ENCODE measurements at places on chromosomes 1 and 21.
A peak's percentile ranks its signal among the peaks of the same experiment; 100 is the strongest.

DNA sequence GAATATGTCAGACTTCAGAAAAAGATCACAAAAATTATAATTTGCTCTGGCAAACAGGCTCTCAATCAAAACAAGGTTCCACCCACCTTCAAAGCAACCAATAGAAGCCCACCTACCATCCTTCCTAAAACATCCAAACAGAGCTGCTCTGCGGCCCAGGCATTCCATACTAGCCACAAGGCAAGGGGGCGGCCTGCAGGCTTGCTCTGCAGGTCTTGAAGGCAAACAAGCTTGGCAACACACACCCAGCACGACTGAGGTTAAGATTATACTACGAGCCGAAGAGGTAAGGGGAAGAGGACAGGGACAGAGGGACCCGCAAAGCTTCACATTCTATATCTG is 207.3 kb downstream of the SLC45A1 start:
- peak; percentile 39 for DNase-seq

DNA sequence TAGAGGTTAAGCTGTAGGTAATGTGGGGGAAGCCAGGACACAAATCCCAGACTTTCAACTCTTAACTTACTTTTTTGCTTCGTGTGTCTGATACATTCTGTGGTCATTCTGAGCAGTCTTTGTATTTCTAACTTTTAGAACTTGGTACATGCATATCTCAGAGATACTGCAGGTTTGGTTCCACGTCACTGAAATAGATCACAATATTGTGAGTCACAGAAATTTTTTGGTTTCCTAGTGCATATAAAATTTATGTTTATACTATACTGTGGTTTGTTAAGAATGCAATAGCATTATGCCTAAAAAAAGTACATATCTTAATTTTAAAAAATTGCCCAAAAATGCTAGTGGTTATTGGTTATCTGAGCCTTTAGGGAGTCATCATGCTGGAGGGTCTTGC is 3.2 kb downstream of the URB2 start:
- DNase-seq: no peak

DNA sequence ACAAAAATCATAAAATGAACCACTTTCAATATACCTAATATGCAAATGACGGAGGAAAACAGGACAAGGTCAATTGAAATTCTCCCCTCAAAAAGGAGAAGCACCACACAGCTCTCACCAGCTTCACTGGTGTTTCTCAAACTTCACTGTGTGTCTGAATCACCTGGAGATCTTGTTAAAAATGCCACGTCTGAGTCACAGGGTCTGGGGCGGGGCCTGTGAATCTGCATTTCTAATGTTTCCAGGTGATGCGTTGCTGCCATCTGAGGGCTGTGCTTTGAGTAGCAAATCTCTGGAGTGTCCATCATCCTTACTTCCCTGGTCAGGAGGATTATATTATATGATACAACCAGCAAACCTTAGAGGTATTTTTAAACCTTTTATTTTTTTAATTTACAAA is 9.0 kb downstream of the CLDN19 start:
- DNase-seq: no peak

- no peak for DNase-seq
Observed at GRCh38 chr1:67647814-67648358, 37.1 kb upstream of the GADD45A start.

DNA sequence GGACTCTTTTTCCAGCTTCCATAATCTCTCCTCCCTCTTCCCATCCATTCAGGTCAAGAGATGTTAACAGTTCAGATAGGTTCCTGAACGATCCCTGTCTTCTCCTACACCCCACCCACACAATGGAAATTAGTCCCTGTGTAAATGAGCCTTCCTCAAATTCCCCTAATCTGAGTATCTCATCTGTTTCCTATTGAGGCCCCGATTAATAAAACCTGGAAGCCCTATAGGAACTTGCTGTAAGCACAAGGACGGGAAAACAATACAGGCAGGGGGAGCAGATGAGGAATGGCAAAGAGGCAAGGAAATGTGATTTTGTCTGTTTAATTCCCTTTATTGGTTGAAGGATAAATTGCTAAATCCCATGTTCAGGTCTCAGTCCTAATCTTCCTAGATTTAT is 7.1 kb upstream of the GPX7 start:
- no peak for DNase-seq

GRCh38 chr1:153217744-153218416 is 496 bp downstream of the PRR9 start:
- no peak for DNase-seq

DNA sequence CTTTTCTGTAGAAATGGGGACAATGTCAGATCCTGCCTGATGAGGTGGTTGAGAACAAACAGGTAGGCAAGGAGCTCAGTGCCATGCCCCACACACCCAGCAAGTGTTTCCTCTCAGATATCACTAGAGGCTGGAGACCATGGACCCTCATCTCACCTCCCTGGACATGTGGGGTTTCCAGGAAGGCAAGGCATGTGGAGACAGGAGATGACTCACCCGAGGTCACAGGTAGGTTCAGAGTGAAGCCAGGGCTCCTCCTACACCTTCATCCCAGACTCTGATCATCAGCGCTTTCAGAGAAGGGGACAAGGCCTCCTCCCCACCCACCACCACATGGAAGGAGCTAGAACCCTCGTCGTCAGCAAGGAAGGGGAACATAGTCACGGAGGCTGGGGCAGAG is 69.2 kb downstream of the MATN1 start:
- no peak for DNase-seq

GRCh38 chr1:20322081-20322824 is 31.6 kb downstream of the VWA5B1 start:
- no peak for DNase-seq

- DNase-seq: no peak
Observed at GRCh38 chr1:185969028-185969427, 234.8 kb downstream of the HMCN1 start.

- DNase-seq: no peak
Observed at GRCh38 chr1:223543560-223543959, 121.9 kb downstream of the CAPN8 start.

DNA sequence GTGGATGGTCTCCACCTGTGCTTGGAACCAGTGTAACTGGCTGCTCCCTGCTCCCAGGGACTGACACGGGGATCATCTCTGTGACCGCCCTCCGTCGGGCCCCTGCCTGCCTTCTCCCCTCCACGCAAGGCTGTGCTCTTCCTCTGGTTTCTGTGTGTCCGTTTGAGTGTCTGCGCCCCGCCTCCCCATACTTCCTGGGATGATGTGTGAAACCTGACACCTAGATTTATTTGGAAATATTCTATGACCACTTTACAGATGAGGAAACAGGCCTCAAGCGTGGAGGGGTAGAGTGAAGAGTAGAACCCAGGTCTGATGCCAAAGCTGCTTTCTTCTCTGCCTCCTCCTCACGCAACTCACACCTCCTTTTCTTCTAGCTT is 24.3 kb downstream of the LDLRAP1 start:
- no peak for DNase-seq

GRCh38 chr1:236913371-236914037 is 90.7 kb downstream of the MT1HL1 start:
- DNase-seq: no peak

GRCh38 chr1:115718011-115718754 is 50.3 kb downstream of the CASQ2 start:
- no peak for DNase-seq

DNA sequence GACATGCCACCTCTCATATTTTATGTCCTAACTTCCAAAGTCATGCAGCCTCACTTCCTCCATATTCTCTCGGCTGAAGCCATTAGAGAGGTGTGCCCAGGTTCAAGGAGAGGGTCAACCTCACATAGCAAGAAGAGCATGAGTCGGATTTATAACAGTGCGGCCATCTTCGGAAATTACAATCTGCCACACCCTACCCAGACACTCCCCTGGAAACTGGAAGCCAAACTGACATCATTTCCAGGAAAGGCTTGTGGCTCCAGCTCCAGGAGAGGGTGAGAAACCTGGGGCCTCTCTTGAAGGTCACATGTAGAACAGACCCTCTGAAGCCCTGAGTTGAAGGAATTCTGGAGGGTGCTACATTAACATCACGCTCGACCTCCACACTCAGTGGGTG is 73.5 kb downstream of the RRAGC start:
- no peak for DNase-seq

DNA sequence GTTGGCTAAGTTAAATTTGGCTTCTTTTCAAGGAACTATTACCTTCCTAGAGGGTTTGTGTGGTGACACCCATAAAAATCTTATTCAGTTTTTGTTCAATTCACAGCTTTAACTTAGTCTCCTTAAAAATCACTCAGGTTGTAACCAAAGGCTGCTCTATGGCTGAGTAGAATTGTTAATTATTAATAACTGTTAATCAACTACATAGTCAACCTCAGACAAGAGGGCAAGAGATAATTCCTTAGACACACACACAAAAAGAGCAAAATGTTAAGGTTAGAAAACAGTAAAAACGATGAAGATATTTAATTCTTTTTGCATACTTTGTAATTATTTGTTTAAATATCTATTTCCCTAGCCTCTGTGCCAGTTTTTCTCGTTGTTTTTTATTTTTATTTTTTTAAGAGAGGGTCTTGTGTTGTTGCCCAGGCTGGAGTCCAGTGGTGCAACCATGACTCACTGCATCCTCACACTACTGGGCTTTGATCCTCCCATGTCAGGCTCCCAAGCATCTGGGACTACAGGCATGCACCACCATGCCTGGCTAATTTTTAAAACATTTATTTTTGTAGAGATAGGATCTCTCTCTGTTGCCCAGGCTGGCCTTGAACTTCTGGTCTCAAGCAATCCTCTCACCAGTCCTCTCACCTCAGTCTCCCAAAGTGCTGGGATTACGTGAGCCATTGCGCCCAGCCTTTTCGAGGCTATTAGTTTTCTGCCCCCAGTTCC is 215.2 kb downstream of the DISC1 start:
- no peak for DNase-seq

DNA sequence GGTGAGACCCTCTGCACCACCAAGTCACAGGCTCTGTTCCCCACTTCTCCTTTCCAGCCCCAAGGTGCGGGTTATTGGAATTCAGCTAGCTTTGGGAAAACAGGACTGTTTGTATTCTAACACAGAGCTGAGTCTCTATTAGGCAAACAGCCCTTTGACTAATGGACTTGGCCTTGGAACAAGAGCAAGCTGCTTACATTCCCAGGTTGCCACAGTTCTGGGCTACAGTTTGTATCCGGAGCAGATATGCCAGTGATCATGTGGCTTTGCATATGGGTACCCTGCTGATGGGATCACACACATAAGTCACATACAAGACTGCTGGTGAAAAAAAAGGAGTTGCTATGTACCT is 110.5 kb upstream of the COA6 start:
- no peak for DNase-seq
